Activated CD8-positive, alpha-beta memory T cell treated with anti-CD3 and anti-CD28 coated beads, Interleukin-2, amount 10 ng/mL, durations not matched to agents 7 days and 5 days (primary cell): ENCODE measurements at places on chromosomes 12 and 14. TPM values are rescaled to one million over a fixed set of nuclear protein-coding genes. Genes with fewer than 3 reads are reported as not detected.

TMEM263 gene
- total RNA-seq, result 18.9 TPM

IL22 gene
- total RNA-seq, result not detected

OTOGL gene
- not detected for total RNA-seq

DNA sequence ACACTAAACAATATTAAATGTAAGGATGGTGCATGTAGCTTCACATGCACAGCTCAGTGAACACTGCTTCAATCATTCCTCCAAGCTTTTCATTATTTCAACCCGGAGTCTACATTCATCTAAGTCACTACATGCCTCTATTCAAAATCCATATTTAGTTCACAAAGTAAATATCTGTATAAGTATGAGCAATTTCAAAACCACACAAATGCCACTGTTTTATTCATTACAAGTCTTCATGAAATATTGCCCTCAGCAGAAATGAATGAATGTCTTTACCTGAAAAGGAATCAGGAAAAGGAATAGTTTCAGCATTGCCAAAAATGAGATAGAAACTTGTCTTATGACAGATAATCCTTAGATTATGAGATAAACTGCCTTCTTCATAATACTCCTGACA, 149.4 kb downstream of the SLC38A4 start:
- no peak overlapping the region for H3K27ac ChIP-seq
- H3K36me3 ChIP-seq, result no peaks in the 10 kb centered on the region
- H3K27me3 ChIP-seq, result no peaks in the 10 kb centered on the region
- H3K4me3 ChIP-seq, result no peak overlapping the region
- DNase-seq, result no peak

DNA sequence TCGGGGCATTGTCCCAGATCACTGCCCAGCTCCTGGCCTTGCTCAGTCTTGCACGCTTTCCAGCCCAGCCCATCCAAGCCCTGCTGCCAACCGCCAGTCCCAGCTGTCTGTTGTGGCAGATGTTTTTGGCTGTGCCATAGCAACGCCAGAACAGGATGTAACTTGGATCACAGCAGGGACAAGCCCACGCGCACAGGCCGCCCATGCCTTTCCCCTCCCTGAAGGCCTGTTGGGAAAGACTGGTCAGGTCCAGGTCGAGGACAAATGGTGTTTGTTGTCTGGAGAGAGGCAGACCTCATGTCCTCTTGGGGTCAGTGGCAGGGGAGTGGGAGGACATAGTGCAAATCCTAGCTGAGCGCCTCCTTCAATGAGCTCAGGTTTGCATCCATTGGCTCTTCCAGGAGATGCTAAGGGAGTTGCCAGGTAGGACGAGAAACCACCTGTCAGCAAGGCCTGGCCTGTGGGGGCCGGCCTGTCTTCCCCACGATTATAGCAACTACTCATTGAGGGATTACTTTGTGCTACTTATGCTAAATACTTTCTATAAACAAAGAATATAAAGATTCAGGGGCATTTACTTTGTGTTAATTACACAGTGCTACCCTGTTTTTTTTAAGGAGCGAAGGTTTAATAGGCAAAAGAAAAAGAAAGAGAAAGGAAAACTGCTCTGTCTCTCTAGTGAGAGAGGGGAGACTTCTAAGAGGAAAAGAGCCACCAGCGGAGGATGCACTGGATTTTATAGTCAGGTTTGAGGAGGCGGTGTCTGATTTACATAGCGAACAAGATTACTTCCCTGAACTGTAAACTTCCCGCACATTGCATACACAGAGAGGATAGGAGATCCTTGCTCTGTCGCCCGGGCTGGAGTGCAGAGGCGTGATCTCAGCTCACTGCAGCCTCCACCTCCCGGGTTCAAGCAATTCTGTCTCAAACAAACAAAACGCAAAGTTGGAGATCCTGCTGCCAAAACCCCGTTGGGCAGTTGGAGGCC, 42.8 kb upstream of the CORO1C start:
- no peak overlapping the region for H3K27ac ChIP-seq
- peaks cover 12% of the 10 kb centered on the region for H3K27me3 ChIP-seq
- H3K36me3 ChIP-seq, result no peaks in the 10 kb centered on the region
- no peak overlapping the region for H3K4me3 ChIP-seq

DNA sequence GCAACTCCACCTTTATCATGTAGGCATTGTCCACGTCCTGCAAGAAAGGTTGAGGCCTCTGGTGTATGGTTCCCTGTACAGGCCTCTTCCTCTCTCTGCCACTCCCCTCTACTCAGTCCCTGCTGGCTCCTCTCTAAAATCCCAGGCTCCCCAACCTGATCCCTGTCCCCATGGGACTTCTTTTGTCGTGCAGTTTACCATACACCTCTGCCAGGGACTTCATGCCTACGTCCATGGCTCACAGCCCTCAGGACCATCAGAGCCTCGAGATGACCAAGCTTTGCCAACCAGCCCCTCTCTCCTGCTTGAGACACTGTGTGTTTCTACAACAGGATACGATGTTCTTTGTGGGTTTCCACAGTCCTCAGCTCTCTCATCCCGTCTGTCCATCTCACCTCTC, 2.9 kb downstream of the KRT2 start:
- peaks cover 3% of the 10 kb centered on the region for H3K36me3 ChIP-seq
- peaks cover 38% of the 10 kb centered on the region for H3K4me1 ChIP-seq
- peaks cover 24% of the 10 kb centered on the region for H3K27me3 ChIP-seq
- DNase-seq, result no peak

DNA sequence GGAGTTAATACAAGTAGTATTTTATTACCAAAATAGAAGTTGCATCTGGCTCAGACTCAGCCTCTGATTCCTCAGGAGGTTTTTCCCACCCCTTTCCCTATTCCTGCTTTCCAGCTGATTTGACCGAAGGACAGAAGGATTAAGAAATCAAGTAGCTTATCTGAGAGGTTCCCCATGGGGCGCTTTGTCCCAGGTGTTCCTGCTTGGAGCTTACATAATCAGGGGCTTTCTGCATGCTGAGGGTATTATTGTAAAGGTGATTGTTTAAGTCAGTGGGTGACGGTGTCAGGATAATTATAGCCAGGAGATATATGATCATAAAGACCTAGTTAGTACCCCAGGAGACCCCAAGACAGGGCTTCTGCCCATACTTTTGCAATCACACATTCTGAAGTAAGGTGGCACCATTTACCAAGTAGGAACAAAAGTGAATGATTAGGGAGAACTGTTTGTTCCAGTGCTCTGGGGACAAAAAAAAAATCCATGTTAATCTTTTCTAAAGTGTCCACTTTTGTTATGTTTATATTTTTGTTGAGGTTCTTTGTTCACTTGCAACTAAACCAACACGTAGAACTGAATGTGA, 921.3 kb downstream of the NRXN3 start:
- no peak for DNase-seq
- no peak overlapping the region for H3K27ac ChIP-seq
- no peaks in the 10 kb centered on the region for H3K4me1 ChIP-seq
- no peak overlapping the region for H3K4me3 ChIP-seq
- H3K36me3 ChIP-seq, result no peaks in the 10 kb centered on the region

DNA sequence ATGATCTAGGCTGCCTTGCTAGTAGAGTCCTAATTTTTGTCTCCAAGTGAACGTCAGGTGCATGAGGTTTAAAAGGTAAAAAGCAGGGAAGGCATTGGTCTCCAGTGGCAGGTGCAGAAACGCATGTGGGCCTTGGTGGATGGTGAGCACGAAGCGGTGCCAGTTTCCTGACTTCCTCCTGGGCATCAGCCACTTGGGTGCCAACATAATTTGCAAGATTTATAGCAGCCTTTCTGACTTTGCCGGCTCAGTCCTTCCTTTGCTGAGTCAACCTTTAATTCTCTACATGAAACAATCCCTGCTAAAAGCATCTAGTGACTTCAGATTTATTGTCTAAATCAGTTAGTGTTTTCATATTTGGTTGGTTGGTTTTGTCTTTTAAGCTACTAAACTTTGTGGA, 355.7 kb upstream of the TMEM132C start:
- no peak overlapping the region for H3K27ac ChIP-seq
- no peaks in the 10 kb centered on the region for H3K27me3 ChIP-seq
- no peaks in the 10 kb centered on the region for H3K36me3 ChIP-seq
- no peak for DNase-seq

DNA sequence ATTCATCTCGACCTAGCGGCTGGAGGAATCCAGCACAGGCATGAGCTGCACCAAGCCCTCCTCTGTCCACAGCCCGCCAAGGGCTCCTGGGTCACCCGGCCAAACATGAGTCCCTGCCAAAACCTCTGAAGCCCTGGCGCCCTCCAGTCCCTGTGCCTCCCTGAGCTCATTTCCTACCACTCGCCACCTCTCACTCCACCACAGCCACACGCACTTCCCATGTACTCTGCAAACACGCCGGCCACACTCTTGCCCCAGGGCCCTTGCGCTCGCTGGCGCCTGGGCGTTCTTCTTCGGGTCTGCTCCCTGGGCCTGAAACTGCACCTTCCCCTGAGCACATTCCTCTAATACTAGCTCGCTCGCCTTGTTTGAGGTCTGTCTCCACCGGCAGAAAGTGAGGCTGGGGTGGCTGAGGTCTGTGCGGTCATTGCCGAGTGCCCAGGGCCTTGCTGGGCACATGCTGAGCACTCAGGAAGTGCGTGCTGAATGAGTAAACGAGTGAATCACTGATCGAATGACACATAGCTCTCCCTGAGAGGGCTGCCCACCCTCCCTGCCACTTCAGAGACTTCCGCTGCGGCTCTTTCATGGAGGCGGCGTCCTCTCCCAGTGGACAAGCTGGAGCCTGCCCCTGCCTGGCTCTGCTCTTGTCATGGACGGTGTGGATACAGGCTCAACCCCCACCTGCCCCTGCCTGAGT, 33.7 kb upstream of the DLK1 start:
- peaks cover 2% of the 10 kb centered on the region for H3K27me3 ChIP-seq
- H3K27ac ChIP-seq, result no peak overlapping the region
- H3K36me3 ChIP-seq, result no peaks in the 10 kb centered on the region
- H3K4me1 ChIP-seq, result no peaks in the 10 kb centered on the region
- no peak for DNase-seq

DNA sequence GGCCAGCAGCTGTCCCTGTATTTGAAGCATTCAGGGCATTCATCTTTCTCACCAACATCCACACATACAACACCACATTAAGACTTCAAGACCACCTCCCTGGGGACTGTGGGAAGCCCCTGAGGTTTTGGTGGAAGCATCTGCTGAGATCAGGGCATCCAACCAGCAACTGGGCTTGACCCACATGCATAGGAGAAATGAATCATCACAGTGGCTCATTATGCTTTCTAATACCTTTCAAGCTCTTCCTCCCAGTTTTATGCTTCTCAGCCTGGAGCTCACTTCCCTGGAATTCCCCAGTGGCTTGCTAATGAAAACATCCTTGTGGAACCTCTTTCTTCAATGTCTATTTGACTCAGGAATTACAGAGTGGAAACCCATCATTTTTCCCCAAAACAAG, 21.4 kb upstream of the CMKLR1 start:
- H3K27me3 ChIP-seq, result no peaks in the 10 kb centered on the region
- H3K27ac ChIP-seq, result no peak overlapping the region
- H3K4me1 ChIP-seq, result no peaks in the 10 kb centered on the region
- H3K36me3 ChIP-seq, result no peaks in the 10 kb centered on the region
- H3K4me3 ChIP-seq, result no peak overlapping the region

DNA sequence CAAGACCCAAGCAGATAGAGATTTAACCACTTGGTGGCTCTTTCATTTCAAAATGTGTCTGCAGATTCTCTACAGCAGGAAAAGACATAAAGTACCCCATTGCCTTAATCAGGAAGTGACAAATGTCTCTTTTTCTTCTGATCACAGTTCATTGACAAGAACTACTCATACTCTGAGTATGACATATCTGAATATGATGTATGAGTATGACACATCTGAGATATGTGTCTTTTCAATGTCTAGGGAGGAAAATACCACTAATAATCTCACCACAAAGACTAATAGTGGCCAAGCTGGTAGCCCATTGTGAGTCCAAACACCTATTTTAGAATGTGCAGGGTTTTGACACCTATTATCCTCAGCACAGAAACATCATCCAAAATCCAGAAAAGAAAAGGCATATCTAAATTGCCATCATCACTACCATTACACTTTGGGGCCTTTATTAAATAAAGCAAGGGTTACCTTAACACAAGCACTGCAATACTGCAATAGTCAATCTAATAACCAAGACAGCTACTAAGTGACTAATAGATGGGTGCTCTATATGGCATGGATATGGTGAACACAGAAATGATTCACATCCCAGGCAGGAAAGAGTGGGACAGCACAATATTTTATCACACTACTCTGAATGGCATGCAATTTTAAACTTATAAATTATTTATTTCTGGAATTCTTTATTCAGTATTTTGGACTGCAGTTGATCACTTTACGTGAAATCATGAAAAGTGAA, 243.7 kb upstream of the FAR2 start:
- H3K4me3 ChIP-seq, result no peak overlapping the region
- no peaks in the 10 kb centered on the region for H3K27me3 ChIP-seq
- H3K27ac ChIP-seq, result no peak overlapping the region
- H3K4me1 ChIP-seq, result no peaks in the 10 kb centered on the region
- H3K36me3 ChIP-seq, result no peaks in the 10 kb centered on the region

GRCh38 chr14:93996130-93996695, 888 bp upstream of the CCDC197 start:
- H3K27me3 ChIP-seq, result no peaks in the 10 kb centered on the region
- H3K4me3 ChIP-seq, result no peak overlapping the region
- peaks cover 38% of the 10 kb centered on the region for H3K4me1 ChIP-seq

- H3K27ac ChIP-seq, result no peak overlapping the region
- no peak for DNase-seq
- H3K4me3 ChIP-seq, result no peak overlapping the region
- peaks cover 2% of the 10 kb centered on the region for H3K27me3 ChIP-seq
Measured at GRCh38 chr14:57086271-57087162, 182.2 kb downstream of the EXOC5 start.

DNA sequence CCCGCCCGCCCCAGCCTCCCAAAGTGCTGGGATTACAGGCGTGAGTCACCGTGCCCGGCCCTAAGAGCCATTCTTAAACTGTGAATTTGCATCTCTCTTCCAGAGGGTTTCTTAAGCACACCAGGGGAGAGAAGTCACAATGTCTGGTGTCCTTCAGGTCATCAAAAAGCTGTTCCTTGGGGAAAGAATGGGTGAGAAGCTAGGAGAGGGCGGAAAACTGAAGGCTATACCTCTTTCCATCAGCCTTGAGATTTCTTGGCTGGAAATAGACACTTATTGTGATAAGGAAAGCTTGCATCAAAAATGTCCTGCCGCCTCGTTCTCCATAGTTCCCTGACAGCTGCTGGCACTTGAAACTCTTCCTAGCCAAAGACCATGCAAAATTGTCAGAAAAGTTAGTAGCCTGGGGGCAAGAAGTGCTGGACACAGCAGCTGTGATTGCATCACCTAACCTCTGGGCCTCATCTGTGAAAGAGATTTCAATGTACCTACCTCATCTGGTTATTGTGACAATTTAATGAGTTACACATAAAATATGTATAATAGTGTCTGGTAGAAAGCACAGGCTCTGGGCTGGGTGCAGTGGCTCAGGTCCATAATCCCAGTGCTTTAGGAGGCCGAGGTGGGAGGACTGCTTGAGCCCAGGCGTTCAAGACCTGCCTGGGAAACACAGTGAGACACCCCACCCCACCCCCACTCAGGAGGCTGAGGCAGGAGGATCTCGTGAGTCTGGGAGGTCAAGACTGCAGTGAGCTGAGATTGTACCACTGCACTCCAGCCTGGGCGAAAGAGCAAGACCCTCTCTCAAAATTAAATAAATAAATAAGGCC, 9.7 kb upstream of the UBC start:
- no peak overlapping the region for H3K27ac ChIP-seq
- no peaks in the 10 kb centered on the region for H3K27me3 ChIP-seq
- H3K4me1 ChIP-seq, result peaks cover 55% of the 10 kb centered on the region

- H3K4me1 ChIP-seq, result no peaks in the 10 kb centered on the region
- no peaks in the 10 kb centered on the region for H3K36me3 ChIP-seq
- H3K27me3 ChIP-seq, result no peaks in the 10 kb centered on the region
- no peak overlapping the region for H3K27ac ChIP-seq
Measured at GRCh38 chr12:84033162-84033561, 879.4 kb downstream of the SLC6A15 start.

- no peak overlapping the region for H3K4me3 ChIP-seq
- peaks cover 54% of the 10 kb centered on the region for H3K4me1 ChIP-seq
- H3K36me3 ChIP-seq, result peaks cover 15% of the 10 kb centered on the region
- H3K27ac ChIP-seq, result no peak overlapping the region
Measured at GRCh38 chr14:65333943-65334687, 78.4 kb upstream of the FUT8 start.
